SK-MEL-5 (cell line): ENCODE measurements at places on chromosomes 2 and 18.
A peak's percentile ranks its signal among the peaks of the same experiment; 100 is the strongest.

GRCh38 chr2:170377500-170378207 is 199.7 kb downstream of the MYO3B start:
- no peak for DNase-seq

DNA sequence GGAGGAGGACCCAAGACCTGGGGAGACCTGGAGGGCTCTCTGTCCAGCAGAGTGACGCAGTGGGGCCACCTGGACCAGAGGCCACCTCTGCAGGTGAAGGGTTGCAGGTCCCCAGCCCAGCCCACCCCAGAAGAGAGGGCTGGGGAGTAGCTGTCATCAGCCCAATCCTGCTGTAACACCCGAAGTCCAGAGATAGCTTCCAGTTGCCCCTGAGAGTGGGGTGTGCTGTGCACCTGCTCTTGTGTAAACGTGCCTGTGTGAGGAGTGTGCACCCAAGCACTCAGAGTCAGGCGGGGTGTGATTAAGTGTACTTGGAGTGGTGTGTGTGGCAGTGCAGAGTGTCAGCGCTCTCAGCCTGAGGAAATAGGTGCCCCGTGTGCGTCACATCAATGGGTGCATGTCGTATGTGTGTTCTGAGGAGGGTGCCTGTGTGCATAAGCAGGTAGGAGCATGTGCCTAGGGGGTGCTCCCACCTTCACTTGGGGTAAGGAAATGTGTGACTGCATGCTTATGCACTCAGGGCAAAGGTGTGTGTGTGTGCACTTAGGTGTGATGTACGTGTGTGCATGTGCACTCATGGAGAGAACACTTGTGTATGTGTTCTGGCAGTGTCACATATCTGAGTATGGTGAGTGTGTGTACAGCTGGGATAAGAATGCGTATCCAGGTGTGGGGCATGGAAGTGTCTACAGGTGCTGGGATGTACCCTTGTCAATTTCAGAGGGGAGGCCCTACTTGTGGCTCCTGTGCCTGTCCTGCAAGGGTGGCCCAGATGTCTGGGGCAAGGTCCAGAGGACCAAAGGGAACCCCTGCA is 672 bp downstream of the ATP6V1B1 start:
- no peak for DNase-seq

DNA sequence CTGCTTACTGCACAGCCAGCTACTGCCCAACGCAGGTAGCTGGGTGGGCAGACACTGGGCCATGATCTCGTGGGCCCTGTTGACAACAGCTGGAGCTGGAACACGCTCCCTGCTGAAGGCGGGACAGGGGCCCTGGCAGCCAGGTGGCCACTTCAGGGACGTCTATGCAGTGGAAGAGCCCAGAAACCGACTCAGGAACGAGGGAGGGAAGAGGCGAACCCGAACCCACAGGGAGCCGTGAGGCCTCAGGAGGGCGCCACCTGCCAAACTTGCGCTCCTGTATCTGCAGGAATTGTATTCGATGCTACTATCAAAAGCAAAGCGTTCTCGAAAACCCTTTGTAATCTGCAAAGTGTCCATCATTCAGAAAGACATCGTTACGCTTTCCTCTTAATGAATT is 198.4 kb downstream of the EIPR1 start:
- DNase-seq: no peak

DNA sequence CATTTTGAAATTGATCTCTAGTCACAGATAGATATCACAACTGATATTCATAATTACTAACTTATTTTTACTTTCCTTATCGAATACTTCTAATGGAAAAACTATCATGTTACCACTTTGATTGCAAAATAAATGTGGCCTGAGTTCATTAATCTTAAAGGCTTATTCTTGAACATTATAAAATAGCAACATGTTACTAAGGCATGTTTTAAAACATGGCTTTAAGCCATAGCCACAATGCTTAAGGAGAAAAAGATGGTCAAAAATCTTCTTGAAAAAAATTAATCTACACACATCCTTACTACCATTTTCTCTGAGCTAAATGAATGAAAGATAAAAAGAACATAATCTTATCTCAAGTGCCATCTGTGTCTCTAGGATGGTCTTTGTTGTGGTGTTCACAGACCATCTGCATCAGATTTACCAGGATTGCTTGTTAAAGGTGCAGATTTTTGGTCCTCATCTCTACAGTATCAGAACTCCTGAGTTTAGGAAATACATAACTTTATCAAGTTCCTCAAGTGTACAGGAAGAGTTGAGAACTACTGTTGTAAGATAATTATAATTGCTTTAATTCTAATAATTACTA is 15.3 kb downstream of the MTX2 start:
- no peak for DNase-seq

GRCh38 chr18:6773777-6774176 is 44.3 kb downstream of the ARHGAP28 start:
- DNase-seq: no peak

DNA sequence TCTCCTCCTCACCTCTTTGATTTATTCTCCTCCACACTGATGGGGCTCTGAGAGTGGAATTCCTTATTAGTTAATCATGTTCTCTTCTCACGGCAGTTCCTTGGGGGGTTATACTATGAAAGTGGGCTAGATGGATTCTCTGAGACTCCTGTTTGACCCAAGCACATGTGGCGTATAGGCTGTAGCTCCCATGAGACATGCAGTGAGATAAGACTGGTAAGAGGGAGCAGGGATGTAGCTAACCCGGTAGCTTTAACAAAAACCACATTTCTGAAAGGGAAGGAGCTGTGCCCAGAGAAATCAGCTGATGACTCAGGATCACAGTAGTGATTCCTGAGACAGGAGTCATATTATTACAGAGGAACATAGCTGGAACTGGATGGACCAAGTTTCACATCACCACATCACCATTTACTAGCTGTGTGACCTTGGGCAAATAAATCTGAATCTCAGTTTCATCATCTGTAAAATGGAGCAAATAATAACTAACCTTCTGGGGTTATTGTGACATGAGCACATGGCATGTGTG is 82.9 kb downstream of the CRIM1 start:
- no peak for DNase-seq

DNA sequence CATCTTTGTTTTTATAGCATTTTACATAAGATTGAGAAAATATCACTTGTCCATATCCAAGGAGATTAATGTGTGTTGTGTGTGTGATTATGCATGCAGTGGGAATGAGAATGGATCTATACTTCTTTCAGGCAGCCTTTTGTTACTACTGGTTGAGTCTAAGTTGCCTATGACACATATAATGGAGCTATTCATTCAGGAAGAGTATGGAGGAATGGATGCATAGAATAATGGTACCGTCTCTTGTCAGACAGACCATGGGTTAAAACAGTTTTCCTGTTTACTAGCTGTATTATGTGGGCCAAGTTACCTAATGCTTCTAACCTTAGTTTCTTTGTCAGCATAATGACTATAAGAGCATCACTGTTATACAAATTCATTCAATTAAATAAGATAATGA is 155.4 kb upstream of the KYNU start:
- DNase-seq: peak; percentile 67

DNA sequence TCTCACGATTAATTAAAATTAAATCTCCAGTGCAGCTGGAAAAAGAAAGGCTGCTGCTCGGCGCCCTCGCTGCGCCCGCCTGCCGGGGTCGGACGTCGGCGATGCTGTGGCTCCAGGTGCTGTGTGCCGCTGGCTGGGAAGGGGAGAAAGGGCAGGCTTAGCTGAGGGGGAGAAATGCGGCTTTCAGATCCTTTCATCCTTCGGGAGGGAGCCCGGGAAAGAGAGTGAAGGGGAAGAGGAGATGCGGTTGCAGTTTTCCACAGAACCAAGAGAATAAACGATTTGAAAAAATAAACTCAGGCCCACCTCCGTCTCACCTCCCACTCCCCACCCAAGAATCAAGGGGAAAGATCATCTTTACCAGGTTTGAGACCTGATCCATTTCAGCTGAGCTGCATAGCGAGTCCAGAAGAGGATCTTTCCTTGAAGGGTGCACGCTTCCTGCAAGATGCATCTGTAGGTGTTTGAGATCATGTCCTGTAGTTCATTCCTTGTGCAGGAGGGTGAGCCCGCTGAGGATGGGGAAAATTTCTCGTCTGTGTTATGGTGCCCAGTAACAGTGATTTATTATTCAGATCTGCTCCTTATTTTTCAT is 495 bp downstream of the TMEM169 start:
- no peak for DNase-seq
